ENCODE measurements at places on chromosomes 1 and 21.

DNA sequence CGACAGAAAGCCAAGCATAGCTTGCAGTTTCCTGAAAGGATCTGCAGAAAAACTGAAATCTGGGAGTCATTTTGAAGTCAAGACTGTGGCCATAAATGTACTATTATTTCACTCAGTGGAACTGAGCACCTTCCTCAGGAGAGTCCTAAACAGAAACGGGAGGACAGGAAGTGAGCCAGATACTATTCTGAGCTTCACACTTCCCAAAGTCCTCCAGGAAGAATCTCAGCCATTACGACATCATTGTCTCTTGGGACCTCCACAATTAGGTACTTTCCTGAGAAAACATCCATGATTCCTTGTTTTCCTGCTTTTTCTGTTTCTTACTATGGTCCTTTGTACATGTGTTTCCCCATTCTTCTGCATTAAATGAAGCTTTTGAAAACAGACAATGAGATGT lies 299.2 kb upstream of the USP25 start:
- DNase-seq = no peak

DNA sequence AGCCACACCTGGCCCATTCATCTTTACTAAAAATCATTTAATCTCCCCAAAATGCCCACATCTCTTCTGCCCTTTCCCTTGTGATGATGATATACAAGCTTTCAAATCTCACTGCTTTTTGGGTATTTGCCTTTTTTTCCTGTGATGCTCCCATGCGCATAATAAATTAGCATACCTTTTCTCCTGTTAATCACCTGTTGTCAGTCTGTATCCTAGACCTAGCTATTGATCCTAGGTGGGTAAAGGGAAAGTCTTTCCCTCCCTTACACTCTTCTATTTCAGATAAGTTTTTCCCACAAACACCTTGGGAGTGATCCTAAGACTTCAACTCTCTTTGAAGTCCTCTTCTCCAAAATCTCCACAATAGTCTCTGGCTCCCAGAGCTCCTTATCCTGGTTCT lies 12.0 kb upstream of the SLC35A3 start:
- no peak for DNase-seq

- no peak for DNase-seq
Observed at GRCh38 chr1:47351305-47351704, 17.7 kb downstream of the CMPK1 start.

GRCh38 chr1:4600615-4601460 lies 53.6 kb upstream of the AJAP1 start:
- no peak for DNase-seq
